ENCODE measurements at places on chromosomes 5 and 9.
A peak's percentile ranks its signal among the peaks of the same experiment; 100 is the strongest.

- no peak for DNase-seq
Observed at GRCh38 chr9:134052941-134053340, 14.9 kb downstream of the BRD3 start.

- no peak for DNase-seq
Observed at GRCh38 chr9:8140557-8140956, 341.0 kb upstream of the DMAC1 start.

GRCh38 chr5:111512375-111513130 is at the start of gene STARD4:
STARD4 (minus strand) TSS chr5:111512535; CDS start chr5:111507433, 5,102 bp downstream.
- peak; percentile 92 for DNase-seq

DNA sequence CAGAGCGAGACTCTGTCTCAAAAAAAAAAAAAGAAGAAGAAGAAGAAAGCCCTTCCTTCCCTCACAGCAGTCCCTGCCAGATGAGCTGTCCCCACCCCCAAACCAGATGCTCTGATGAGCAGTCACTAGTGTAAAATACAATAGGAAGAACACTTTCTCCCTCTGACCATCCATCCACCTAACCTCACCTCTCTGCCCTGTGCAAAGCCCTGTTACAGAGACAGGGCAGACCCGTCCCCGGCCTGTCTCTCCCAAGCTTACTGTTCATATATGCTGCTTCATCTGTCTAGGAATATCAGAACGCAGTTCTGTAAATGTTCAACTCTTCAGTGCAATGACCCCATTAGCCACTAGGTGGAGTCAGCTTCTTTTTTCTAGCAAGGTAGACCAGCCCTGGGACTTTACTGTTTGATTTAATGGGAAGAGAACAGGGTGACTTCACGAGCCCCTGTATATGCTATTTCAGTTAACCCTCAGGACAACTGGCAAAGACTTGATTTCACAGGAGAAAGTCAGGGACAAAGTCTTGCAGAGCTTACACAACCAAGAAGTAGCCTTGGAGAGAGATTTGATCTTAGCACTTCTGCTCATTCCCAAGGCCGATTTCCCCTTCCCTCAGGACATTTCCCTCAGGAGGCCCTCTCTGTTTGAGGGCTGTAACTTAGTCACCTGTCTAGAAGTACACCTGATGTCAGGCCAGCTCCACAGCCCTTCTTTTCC is 14.9 kb upstream of the FGFR4 start:
- peak; percentile 86 for DNase-seq

DNA sequence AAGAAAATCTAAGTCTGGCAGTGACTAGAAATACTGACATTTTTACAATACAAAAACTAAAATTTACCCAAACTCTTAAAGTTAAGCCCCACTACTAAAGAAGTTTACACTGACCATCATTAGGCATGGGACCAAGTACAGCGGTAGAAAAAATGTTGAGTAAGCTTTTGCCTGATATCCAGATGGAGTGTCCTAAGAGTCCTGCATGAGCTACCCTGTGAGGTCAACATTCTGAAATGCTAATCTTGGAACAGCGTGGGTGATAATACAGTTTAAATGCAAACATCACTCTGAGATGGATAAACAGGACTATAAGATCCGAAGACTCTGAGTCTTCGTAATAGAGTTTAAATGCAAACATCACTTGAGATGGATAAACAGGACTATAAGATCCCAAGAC is 189.7 kb downstream of the DCP2 start:
- no peak for DNase-seq

DNA sequence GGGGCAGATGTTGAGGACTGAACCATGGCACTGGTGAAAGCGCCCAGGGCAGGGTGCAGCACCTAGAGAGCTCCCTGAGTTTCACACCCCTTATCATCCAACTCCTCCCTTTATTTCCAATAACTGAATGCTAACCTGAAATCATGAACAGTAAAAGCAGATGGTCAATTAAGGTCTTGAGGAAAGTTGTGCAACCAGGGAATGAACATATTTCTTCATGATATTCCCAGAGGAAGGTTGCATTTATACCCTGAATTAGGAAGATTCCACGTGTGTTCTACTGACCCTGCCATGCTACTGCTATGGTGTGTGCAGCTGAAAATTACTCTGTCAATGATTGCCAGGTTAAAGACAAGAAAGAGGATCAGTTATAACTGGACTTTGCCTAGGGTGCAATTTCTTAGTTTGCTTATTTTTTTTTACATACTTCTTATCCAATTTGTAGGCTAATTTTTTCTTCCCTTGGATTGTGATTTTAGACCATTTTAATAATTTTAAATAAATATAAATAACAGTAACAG is 319.8 kb downstream of the SEMA5A start:
- no peak for DNase-seq

All from HepG2 (cell line).